ENCODE measurements at places on chromosomes 16 and 17. TPM values are rescaled to one million over a fixed set of nuclear protein-coding genes. Genes with fewer than 3 reads are reported as not detected.

The RGS11 gene
- 1.8 TPM for total RNA-seq

The EFCAB5 gene
- total RNA-seq, result not detected

The DPEP3 gene
- total RNA-seq, result 18.4 TPM

The PNMT gene
- total RNA-seq, result 1.9 TPM

The VMO1 gene
- total RNA-seq, result not detected

The NEUROD2 gene
- not detected for total RNA-seq

The CDC42EP4 gene
- total RNA-seq, result 19.9 TPM

The TBC1D26 gene
- total RNA-seq, result 0.23 TPM

The TNRC6A gene
- total RNA-seq, result 93.1 TPM

The GH1 gene
- total RNA-seq, result not detected

The TMEM94 gene
- 66.0 TPM for total RNA-seq

The CDRT4 gene
- 13.0 TPM for total RNA-seq

The TEKT1 gene
- total RNA-seq, result not detected

DNA sequence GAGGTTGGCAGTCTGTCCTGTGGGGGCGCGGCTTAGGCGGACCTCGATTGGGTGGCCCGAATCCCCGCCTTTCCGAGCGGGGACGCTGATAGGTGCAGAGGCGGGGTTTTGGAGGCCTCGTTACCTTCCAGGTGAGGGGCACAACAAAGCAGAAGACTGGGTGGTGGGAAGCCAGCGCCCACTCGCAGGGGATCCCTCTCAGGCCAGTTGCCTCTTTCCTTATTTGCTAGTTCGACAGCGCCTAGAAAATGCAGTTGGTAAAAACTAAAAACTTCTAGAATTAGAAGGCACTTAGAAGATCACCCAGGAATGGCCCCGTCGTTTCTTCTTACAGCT lies 730 bp downstream of the KAT7 start:
- peaks cover 19% of the 10 kb centered on the region for H3K27me3 ChIP-seq
- peaks cover 10% of the 10 kb centered on the region for H3K4me1 ChIP-seq
- no peak for DNase-seq
- H3K27ac ChIP-seq, result no peak overlapping the region
- peak overlapping the region; percentile 58 for H3K4me3 ChIP-seq

GRCh38 chr17:30929081-30929633 lies 7.4 kb downstream of the ADAP2 start:
- no peak overlapping the region for H3K27ac ChIP-seq
- DNase-seq, result no peak
- peaks cover 7% of the 10 kb centered on the region for H3K27me3 ChIP-seq
- H3K4me3 ChIP-seq, result no peak overlapping the region

GRCh38 chr17:7220593-7221277 lies 997 bp downstream of the ACADVL start:
- DNase-seq, result peak; percentile 75
- no peaks in the 10 kb centered on the region for H3K27me3 ChIP-seq
- peaks cover 11% of the 10 kb centered on the region for H3K36me3 ChIP-seq
- peaks cover 39% of the 10 kb centered on the region for H3K4me1 ChIP-seq

- no peak for DNase-seq
- no peaks in the 10 kb centered on the region for H3K36me3 ChIP-seq
- H3K4me1 ChIP-seq, result no peaks in the 10 kb centered on the region
- H3K4me3 ChIP-seq, result no peak overlapping the region
- H3K27me3 ChIP-seq, result no peaks in the 10 kb centered on the region
Observed at GRCh38 chr16:87054856-87055255, 262.3 kb downstream of the C16orf95 start.

DNA sequence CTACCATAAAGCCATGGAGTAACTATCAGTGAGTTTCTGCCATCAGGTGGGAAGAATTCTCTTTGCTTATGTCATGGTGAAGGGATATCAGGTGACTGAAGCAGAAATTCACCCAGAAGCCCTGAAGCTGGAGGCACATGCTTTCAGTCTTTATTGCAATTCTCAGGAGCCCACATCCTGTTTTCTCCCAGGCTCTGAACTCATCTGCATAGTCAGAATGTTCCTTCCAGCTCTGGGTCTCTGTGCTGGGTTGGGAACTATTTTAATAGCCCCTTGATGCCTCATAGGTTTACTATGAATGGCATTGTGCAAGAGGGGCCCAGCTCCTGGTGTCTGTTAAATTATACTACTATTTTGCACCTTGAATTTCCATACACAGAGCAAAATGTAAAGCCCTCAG lies 198.4 kb upstream of the SOX9 start:
- H3K27me3 ChIP-seq, result no peaks in the 10 kb centered on the region
- H3K36me3 ChIP-seq, result no peaks in the 10 kb centered on the region
- no peaks in the 10 kb centered on the region for H3K4me1 ChIP-seq
- no peak overlapping the region for H3K27ac ChIP-seq

GRCh38 chr17:49249292-49249794 lies 18.8 kb upstream of the PHOSPHO1 start:
- no peaks in the 10 kb centered on the region for H3K4me1 ChIP-seq
- no peaks in the 10 kb centered on the region for H3K36me3 ChIP-seq
- no peaks in the 10 kb centered on the region for H3K27me3 ChIP-seq

- no peak overlapping the region for H3K4me3 ChIP-seq
- H3K27ac ChIP-seq, result no peak overlapping the region
- peaks cover 17% of the 10 kb centered on the region for H3K4me1 ChIP-seq
Observed at GRCh38 chr17:41736983-41737679, 2.7 kb upstream of the HAP1 start.

- DNase-seq, result no peak
- no peaks in the 10 kb centered on the region for H3K27me3 ChIP-seq
- no peak overlapping the region for H3K4me3 ChIP-seq
- no peak overlapping the region for H3K27ac ChIP-seq
Observed at GRCh38 chr17:51848451-51848850, 310.1 kb downstream of the CA10 start.

GRCh38 chr17:7293816-7294613 lies 424 bp downstream of the YBX2 start:
- H3K27ac ChIP-seq, result 0 out of 2 replicates have a peak overlapping the region, but pooled peaks have one; percentile 45
- H3K36me3 ChIP-seq, result no peaks in the 10 kb centered on the region
- H3K27me3 ChIP-seq, result peaks cover 18% of the 10 kb centered on the region
- H3K4me3 ChIP-seq, result peak overlapping the region; percentile 61
- peak; percentile 91 for DNase-seq

GRCh38 chr17:282912-283882 lies 69.4 kb downstream of the RPH3AL start:
- no peak for DNase-seq
- H3K4me1 ChIP-seq, result peaks cover 5% of the 10 kb centered on the region
- no peak overlapping the region for H3K4me3 ChIP-seq
- no peaks in the 10 kb centered on the region for H3K27me3 ChIP-seq
- no peak overlapping the region for H3K27ac ChIP-seq
- no peaks in the 10 kb centered on the region for H3K36me3 ChIP-seq

GRCh38 chr16:69669577-69669976 lies 56.8 kb downstream of the NQO1 start:
- no peak overlapping the region for H3K27ac ChIP-seq
- no peaks in the 10 kb centered on the region for H3K27me3 ChIP-seq
- no peaks in the 10 kb centered on the region for H3K4me1 ChIP-seq
- no peaks in the 10 kb centered on the region for H3K36me3 ChIP-seq
- no peak overlapping the region for H3K4me3 ChIP-seq
- no peak for DNase-seq

GRCh38 chr17:40623419-40624210 lies 24.0 kb downstream of the SMARCE1 start:
- no peaks in the 10 kb centered on the region for H3K27me3 ChIP-seq
- no peak for DNase-seq
- peaks cover 4% of the 10 kb centered on the region for H3K36me3 ChIP-seq
- no peak overlapping the region for H3K27ac ChIP-seq
- H3K4me1 ChIP-seq, result peaks cover 14% of the 10 kb centered on the region
- no peak overlapping the region for H3K4me3 ChIP-seq

GRCh38 chr17:13228225-13228624 lies 210.4 kb upstream of the ELAC2 start:
- H3K36me3 ChIP-seq, result no peaks in the 10 kb centered on the region
- no peak for DNase-seq
- H3K27me3 ChIP-seq, result no peaks in the 10 kb centered on the region
- no peak overlapping the region for H3K4me3 ChIP-seq

- H3K4me1 ChIP-seq, result peaks cover 44% of the 10 kb centered on the region
- no peak overlapping the region for H3K27ac ChIP-seq
- H3K36me3 ChIP-seq, result no peaks in the 10 kb centered on the region
- H3K4me3 ChIP-seq, result no peak overlapping the region
- DNase-seq, result no peak
Observed at GRCh38 chr16:58105631-58106030, 23.6 kb downstream of the CFAP20 start.

DNA sequence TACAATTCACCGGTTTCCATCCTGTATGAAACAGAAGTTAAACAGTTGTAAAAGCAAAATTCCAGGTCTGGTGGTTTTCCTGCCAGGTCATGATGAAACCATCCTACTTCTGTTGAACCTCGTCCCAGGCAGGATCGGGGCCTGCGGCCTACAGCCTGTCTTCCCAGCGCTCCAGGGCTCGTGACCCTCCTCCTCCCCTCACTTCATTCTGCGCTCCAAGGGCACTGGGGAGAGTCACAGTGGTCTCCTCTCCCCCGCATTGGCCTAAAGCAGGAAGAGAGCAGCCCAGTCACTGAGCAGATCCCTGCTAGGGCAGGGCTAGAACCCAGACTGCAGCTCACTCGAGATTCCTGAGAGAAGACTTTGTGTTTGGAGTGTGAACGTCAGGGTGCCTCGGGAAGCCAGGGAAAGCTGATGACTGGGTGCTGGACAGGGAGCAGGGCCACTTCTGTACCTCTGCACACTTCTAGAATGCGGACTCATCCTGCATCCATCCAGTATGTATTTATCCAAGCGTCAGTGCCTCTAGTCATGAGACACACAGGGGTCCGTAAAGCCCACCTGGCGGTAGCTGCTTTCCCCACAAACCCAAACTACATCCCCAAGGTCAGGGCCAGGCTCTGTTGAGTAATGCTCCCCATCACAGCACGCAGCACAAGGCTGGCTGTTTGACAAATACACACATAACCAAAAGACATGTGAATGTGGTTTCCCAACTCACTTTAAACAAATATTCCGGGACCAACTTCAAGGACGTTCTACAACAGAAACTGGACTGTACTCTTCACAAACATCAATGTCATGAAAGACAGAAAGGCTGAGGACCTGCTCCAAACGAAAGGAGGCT lies 1.7 kb upstream of the ITGAE start:
- H3K4me1 ChIP-seq, result no peaks in the 10 kb centered on the region
- DNase-seq, result no peak
- H3K27me3 ChIP-seq, result no peaks in the 10 kb centered on the region
- H3K4me3 ChIP-seq, result no peak overlapping the region
- peaks cover 11% of the 10 kb centered on the region for H3K36me3 ChIP-seq

- no peak overlapping the region for H3K27ac ChIP-seq
- DNase-seq, result no peak
- H3K4me3 ChIP-seq, result no peak overlapping the region
- no peaks in the 10 kb centered on the region for H3K27me3 ChIP-seq
- peaks cover 17% of the 10 kb centered on the region for H3K4me1 ChIP-seq
Observed at GRCh38 chr17:2087597-2088211, 32.8 kb downstream of the HIC1 start.

- DNase-seq, result no peak
- no peaks in the 10 kb centered on the region for H3K27me3 ChIP-seq
- no peaks in the 10 kb centered on the region for H3K4me1 ChIP-seq
Observed at GRCh38 chr16:4465977-4466779, 8.2 kb downstream of the NMRAL1 start.

DNA sequence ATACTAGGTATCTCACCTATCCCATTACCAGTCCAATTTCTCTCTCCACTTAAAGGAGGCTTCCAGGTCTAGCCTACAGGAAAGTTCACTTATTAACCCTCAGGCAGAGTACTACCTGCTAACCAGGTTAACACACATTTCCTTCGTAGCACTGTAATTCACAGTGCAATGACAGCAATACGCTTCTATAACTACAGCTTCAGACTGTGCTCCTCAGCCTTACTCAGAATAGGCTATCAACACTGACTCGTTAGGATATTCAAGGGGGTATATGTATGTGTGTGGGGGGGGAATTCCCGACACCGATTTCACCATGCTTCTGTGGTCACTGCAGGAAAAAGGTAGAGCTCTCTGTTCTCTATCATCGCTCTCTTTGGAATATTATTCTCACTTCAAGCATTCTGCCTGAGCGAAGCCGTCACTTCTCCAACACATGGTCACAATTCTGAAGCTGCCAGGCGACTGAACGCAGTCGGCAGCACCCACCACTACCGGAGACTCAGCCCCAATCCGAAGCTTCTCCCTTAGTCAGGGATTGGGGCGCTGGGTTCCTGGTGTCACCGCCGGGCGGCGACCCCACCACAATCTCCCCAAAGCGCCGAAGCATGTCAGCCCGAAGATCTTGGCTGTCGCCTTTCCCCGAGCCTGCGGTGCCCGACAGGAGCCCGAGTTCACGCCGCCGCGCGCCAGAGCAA lies 618 bp downstream of the GGA3 start:
- peaks cover 9% of the 10 kb centered on the region for H3K4me1 ChIP-seq
- peak overlapping the region; percentile 98 for H3K4me3 ChIP-seq
- DNase-seq, result peak; percentile 56
- no peaks in the 10 kb centered on the region for H3K27me3 ChIP-seq

DNA sequence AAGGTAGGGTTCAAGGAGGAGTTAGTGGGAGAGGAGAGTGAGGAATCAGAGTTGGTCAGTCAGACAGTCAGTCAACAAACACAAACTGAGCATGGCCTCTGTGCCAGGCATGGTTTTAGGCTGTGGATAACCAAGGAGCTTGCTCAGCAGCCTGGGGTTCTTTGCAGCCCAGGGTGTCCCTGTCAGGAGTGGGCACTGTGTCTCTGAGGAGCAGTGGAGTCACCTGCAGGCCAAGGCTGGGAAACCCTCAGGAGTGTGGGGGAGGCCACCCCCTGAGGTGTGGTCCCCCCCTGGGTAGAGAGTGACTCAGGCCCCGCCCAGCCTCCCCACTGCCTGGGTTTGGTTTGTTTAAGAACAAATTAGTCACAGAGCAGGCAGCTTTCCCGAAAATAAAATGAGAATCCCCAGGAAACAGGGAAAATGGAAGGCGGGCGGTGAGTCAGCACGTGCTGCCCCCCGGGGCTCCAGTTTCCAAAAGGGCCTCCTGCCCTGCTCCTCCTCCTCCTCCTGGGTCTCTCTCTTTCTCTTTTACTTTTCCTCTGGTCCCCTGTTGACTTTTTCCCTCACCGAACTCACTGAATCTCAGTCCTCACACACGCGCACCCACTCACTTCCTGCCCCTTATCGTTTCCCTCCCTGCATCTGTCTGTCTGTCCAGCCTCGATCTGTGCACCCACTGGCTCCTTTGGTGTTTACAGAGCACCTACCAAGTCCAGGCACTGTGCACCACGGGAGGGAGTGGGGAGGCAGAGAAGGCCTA lies 44.3 kb downstream of the SOCS3 start:
- H3K4me3 ChIP-seq, result peak overlapping the region; percentile 45
- 0 out of 2 replicates have a peak, but pooled peaks cover 3% of the 10 kb centered on the region for H3K27me3 ChIP-seq
- H3K27ac ChIP-seq, result peak overlapping the region; percentile 95
- peak; percentile 35 for DNase-seq

GRCh38 chr17:32285306-32285705 lies 19.7 kb downstream of the RHBDL3 start:
- no peak overlapping the region for H3K27ac ChIP-seq
- no peak for DNase-seq
- H3K4me1 ChIP-seq, result peaks cover 38% of the 10 kb centered on the region
- H3K4me3 ChIP-seq, result no peak overlapping the region
- no peaks in the 10 kb centered on the region for H3K36me3 ChIP-seq

- no peaks in the 10 kb centered on the region for H3K36me3 ChIP-seq
- H3K27me3 ChIP-seq, result no peaks in the 10 kb centered on the region
- H3K4me1 ChIP-seq, result no peaks in the 10 kb centered on the region
- no peak overlapping the region for H3K27ac ChIP-seq
Observed at GRCh38 chr17:74224959-74225725, 11.8 kb downstream of the TTYH2 start.
